Activated T-cell treated with anti-CD3 and anti-CD28 coated beads, Interleukin-2, amount 50 U/mL, for 1 hour (primary cell): ENCODE measurements at places on chromosomes 16 and 17.

- no peak for DNase-seq
These were observed 313.1 kb upstream of the ERCC4 start for GRCh38 chr16:13606804-13607203.

DNA sequence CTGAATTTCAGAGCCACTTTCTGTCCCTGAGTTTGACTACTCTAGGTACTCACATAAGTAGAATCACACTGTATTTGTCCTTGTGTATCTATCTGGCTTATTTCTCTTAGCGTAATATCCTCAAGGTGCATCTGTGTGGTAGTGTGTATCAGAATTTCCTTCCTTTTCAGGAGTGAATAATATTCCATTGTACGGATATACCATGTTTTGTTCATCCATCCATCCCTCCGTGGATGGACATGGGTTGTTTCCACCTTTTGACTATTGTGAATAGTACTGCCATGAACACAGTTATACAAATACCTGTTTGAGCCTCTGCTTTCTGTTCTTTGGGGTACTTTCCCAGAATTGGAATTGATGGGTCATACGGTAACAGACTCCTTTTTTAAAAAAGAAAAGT is 111.7 kb downstream of the PITPNC1 start:
- DNase-seq: no peak

DNA sequence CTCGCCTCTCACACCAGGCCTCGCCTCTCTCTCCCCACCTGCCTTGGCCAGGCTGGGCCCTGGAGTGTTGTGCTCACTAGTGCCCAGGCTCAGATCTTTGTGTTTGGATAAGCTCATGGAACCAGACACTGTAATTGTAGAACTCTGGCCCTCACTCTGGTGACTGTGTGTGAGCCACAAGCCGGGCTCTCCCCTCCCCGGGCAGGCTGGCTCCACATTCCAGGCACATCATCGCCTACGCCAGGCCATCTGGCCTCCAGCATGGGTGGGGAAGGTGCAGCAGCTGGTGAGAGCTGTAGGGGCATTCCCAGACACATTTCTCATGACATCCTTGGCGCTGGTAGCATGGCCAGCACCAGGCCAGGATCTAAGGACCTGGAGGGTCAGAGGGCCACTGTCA is 202.3 kb downstream of the RAB11FIP4 start:
- no peak for DNase-seq

GRCh38 chr16:86573215-86573614 is 5.1 kb upstream of the FOXL1 start:
- no peak for DNase-seq

- DNase-seq: peak; percentile 71
These were observed 219.2 kb downstream of the RBFOX3 start for GRCh38 chr17:79391376-79392233.
